ENCODE measurements at places on chromosomes 2 and 18.

DNA sequence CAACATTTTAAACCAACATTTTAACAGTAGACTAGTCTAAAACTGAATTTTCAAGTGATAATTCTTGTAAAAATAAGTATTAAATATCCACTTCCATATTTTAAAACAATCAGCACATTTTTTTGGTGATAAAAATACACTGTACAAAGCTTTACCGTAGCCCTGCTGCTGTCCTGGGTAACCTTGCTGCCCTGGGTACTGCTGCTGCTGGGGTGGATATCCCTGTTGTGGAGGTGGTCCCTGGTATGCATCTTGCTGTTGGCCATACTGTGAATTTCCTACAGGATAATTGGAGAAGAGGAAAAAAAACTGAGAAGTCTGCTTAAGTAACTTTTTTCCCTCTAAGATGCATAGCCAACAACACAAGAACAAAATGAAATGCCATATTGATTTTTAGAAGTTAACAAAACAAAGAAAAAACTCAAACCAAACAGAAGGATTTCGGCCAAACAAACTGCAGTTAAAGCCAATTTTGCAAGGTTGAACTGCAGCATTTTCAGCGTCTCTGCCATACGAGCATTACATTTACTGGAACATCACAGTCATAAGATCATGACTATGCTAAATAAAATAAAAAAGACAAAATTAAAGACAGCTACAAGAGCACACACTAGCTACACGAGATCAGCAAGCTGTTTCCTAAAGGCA lies 55.4 kb downstream of the SS18 start:
- DNase-seq: no peak

- peak; percentile 11 for DNase-seq
Measured at GRCh38 chr2:202237787-202238233, 587 bp downstream of the SUMO1 start.

GRCh38 chr2:134667541-134667940 lies 51.3 kb downstream of the TMEM163 start:
- DNase-seq: no peak

- no peak for DNase-seq
Measured at GRCh38 chr2:62215306-62216064, 19.6 kb downstream of the B3GNT2 start.

GRCh38 chr2:142868229-142868762 lies 9.2 kb upstream of the KYNU start:
- DNase-seq: no peak

- no peak for DNase-seq
Measured at GRCh38 chr18:41870191-41870590, 84.8 kb upstream of the PIK3C3 start.

DNA sequence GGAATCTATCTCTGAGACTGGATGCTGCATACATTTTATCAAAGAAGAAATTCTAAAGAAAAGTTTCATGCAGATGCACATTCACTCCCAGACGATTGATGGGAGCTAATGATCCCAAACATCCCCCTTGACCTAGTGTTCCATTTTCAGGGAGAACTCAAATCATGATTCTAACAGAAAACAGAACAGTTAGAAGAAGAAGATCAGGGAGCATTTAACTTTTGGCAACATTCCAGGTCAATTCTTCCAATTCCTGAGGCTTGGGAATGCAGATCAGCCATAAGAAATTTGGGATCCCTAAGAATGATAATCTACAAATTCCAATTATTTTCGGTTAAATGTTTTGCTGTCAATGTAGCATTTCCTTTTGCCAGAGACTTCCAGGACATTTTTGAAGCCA lies 96.6 kb downstream of the CPO start:
- DNase-seq: no peak

DNA sequence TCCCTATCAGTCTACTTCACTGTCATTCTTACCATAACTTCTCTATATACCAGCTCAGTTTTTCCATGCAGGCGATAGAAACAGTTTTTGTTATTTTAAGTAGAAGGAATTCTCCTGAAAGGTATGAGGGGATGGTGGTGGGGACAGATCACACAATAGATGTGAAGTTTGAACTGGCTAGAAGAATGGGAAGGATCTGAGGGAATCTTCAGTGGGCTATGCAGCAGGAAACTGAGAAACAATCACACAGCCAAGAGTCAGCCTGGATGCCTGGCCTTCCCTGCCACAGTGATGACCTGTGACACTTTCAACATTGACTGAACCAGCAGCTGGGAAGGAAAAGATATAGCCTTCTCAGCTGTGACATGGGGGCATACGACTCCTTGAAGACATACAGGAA lies 329.1 kb upstream of the GULP1 start:
- no peak for DNase-seq

- no peak for DNase-seq
Measured at GRCh38 chr2:46365913-46366667, 68.9 kb downstream of the EPAS1 start.

- DNase-seq: no peak
Measured at GRCh38 chr2:29841386-29842004, 79.9 kb downstream of the ALK start.

- no peak for DNase-seq
Measured at GRCh38 chr18:318791-319291, 51.0 kb upstream of the THOC1 start.

GRCh38 chr2:163646687-163647086 lies 89.1 kb downstream of the FIGN start:
- DNase-seq: no peak

- DNase-seq: no peak
Measured at GRCh38 chr2:10071595-10071994, 8.6 kb downstream of the CYS1 start.

GRCh38 chr2:60539140-60539539 lies 14.3 kb downstream of the BCL11A start:
- no peak for DNase-seq

DNA sequence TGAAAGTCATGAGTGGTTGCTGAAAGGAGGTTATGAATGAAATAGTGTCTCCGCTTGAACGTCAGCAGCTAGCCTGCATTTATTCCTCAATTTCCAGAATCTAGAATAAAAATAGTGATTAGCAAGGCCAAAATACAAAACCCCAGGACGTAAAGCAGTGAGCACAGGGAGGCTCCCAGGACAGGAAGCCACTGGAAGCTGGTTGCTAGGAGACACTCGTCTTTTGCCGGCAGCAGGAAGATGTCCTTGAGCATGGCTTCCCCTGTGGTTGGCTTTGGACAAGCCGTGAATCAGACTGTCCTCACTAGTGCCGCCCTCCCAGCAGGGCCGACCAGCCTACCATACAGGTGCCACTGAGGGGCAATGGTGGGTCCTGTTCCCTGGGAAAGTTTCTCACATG lies 374.4 kb downstream of the MTX2 start:
- no peak for DNase-seq

DNA sequence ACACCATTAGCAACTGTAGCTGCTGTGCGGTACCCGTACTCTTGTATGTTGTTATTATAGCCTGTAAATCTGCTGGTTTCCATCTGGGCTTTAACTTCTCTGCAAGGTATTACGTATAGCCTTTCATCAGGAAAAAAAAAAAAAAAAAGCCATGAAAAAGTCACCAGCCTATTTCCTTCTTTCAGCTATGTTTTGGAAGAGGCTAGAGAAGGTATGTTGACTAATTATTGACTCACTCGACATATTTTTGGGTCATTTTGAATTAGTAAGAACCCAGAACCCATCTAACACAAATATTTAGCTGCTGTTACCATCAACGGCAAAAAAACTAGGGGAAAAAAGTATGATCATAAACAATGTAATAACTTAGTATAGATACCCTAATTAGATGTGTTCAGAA lies 1395.6 kb downstream of the SUCLG1 start:
- DNase-seq: no peak

- no peak for DNase-seq
Measured at GRCh38 chr18:13290856-13291271, 72.3 kb downstream of the LDLRAD4 start.

DNA sequence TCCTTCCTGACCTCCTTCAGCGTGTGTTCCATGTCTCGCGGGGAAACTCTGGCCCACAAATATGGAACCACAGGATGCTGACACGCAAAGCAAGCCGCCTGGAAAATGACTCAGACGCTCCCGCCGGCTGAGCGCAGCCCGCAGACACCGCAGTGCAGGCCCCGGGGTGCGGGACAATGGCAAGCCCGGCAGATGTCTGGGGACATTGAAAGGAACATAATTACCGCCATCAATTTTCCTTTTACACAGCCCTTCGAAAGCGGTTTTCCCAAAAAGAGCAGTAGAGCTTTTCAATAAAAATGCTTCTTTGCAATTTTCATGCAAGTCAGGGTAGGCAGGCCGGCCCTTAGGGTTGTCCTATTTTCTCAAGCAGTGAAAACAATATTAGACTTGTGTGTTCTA lies 159.2 kb upstream of the SH3BP4 start:
- no peak for DNase-seq

Data from progenitor cell of endocrine pancreas (in vitro differentiated cells).